ENCODE measurements at places on chromosomes 16 and 17. TPM values are rescaled to one million over a fixed set of nuclear protein-coding genes. Genes with fewer than 3 reads are reported as not detected.

ABCA8 gene
- total RNA-seq: 0.13 TPM

C17orf67 gene
- total RNA-seq: 0.76 TPM

PPL gene
- 0.18 TPM for total RNA-seq

GOT2 gene
- 163 TPM for total RNA-seq

MRPS23 gene
- 28.4 TPM for total RNA-seq

KRTAP4-3 gene
- total RNA-seq: not detected

DNA sequence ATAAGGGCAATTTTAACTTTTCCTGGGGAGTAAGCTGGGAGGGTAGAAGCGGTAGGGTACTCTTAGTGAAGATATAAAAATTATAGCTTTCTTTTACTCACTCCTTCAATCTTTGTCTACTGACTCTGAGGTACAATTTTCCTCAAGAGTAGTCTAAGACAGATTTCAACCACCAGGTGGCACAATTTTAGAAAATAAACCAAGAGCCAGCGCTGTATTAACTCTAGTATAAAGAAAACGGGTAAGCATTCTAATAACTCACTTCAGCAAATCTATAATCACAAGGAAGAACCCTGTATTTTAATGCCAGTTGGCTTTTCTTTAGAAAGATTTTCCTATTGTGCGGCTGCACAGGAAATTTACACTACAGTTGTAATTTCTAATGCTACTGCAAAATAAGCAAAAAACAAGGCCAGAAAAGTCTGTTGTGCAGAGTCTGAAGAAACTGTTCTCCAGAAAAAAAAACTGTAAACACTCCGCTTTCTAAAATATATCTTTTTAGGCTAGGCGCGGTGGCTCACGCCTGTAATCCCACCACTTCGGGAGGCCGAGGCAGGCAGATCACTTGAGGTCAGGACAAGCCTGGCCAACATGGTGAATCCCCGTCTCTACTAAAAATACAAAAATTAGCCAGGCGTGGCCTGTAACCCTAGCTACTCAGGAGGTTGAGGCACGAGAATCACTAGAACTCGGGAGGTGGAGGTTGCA lies 1.9 kb downstream of the CMC2 start:
- H3K27me3 ChIP-seq: no peaks in the 10 kb centered on the region
- H3K4me1 ChIP-seq: peaks cover 3% of the 10 kb centered on the region
- H3K4me3 ChIP-seq: peak overlapping the region; percentile 2
- DNase-seq: no peak
- H3K27ac ChIP-seq: no peak overlapping the region

DNA sequence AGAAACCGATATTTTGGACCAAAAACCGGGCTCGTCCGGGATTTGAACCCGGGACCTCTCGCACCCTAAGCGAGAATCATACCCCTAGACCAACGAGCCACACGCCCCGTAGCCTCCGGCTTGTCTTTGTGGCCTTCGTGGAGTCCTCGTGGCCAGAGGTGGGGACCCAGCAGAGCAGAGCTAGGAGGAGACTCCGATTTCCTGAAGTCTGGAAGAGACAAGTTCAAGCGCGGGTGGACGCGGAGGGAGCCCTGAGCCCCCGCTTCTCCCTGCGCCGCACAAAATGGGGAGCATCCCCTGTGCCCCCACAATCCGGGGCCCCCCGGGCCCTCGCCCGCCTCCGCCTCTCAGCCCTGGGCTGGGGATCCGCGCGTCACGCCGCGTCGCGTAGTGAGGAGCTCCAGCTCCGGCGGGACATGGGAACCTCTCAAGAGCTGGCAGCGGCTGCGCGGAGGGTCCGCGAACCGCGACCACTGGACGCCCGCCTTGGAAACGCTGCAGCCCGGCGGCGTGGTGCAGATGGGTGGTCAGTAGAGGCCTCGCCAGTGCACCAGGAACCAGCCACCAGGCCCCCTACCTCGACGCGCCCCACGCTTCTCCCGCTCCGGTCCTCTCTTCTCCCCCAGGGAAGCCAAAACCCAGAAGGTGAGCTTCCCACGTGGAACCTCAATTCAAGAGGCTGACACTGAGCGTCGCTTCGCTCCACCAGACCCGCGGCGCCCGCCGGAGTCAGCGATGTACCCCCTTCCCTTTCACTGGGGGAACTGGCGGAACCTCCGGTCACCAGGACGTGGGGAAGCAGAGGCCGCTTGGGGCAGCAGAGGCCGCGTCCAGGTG lies 5.2 kb upstream of the OR1F1 start:
- peak; percentile 50 for DNase-seq
- no peaks in the 10 kb centered on the region for H3K4me1 ChIP-seq
- H3K27ac ChIP-seq: no peak overlapping the region
- H3K27me3 ChIP-seq: no peaks in the 10 kb centered on the region

GRCh38 chr17:9408868-9409829 lies 166.5 kb downstream of the STX8 start:
- no peaks in the 10 kb centered on the region for H3K27me3 ChIP-seq
- H3K4me1 ChIP-seq: peaks cover 17% of the 10 kb centered on the region
- peak overlapping the region; percentile 72 for H3K27ac ChIP-seq
- H3K36me3 ChIP-seq: no peaks in the 10 kb centered on the region

DNA sequence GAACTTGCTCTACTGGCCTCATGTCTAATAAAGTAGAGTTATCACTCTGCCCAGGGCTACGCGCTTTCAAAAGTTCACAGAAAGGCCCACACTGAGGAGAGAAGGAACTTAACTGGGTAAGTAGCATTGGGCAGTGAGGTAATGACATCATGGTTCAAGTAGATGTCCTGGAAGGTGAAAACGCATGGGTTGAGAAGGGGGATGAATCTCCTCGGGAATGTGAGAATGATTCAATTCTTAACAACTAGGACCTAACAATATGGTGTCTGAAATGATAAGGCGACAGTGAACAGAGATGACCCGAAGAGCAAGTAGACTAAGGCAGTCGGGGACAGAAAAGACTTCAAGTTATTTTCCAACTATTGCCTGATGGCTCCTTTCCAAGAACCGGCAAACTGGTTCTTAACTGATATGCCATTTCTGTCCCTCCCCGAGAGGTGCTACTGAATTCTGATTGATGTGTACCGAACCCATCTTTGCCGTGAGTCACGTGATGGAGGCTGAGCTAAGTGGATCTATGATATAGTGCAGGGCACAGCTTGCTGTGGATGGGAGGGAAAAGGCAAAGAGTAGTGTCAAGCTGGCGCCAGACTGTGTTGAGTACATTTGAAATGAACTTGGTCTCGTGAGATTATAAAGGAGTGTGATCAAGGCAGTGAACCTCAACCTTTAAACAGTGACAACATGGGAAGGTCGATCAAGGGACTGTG lies 44.1 kb downstream of the MARCHF10 start:
- H3K27ac ChIP-seq: no peak overlapping the region
- DNase-seq: no peak
- H3K4me3 ChIP-seq: no peak overlapping the region
- no peaks in the 10 kb centered on the region for H3K27me3 ChIP-seq
- H3K36me3 ChIP-seq: no peaks in the 10 kb centered on the region
